ENCODE measurements at places on chromosomes 7 and 10.

DNA sequence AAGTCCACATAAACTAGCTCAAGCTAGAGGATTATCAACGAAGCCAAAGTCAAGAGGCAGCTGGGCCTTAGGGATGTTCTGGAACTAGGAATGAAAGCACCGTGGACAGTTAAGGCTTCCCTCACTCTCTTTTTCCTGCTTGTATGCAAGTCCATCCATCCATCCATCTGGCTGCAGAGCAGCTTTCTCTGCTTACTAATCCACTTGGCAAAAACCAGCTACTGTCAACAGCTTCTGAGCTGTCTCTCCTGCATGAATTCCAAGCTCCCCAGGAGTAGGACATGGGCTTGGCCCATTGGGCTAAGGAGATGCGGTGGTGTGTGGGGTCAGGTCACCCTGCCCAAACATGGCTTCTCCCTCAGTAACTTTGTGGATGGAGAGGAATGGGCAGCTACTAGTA is 66.2 kb downstream of the NAMPT start:
- DNase-seq, result no peak

DNA sequence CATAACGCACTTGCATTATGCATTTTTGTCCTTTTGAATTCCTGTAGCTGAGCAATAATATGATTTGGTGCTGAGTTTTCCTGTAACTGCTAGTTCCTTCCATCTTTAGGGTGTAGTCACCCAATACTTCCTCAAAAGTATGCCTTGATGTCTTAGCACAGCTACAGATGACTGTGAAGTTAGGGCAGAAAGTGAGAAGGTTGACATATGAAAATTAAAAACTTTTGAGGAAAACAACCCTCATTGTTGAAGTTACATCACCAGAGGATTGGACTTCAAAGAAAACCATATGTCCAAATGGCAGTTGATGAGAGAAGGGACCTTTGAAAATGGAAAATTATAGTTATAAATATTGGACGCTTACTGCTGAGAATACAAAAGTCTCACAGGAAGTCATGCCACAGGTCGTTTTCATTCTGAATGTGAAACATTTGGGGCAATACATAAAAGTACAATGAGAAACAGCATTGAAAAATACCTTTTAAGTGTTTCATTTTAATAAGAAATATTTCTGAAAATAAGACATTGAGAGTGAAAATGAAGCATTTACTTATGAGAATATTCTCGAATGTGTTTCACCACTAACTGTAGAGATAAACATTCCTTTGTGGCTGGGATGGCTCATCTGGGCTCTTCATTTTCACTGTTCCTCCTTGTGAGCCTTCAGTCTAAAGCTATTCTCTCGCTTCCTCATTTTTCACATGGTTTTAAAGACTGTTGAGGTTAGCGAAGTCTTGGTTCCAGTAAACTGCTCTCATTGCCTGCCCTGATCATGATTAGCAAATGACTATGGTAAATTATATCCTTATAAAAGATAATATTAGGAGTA is 61.4 kb upstream of the NME8 start:
- DNase-seq, result no peak

DNA sequence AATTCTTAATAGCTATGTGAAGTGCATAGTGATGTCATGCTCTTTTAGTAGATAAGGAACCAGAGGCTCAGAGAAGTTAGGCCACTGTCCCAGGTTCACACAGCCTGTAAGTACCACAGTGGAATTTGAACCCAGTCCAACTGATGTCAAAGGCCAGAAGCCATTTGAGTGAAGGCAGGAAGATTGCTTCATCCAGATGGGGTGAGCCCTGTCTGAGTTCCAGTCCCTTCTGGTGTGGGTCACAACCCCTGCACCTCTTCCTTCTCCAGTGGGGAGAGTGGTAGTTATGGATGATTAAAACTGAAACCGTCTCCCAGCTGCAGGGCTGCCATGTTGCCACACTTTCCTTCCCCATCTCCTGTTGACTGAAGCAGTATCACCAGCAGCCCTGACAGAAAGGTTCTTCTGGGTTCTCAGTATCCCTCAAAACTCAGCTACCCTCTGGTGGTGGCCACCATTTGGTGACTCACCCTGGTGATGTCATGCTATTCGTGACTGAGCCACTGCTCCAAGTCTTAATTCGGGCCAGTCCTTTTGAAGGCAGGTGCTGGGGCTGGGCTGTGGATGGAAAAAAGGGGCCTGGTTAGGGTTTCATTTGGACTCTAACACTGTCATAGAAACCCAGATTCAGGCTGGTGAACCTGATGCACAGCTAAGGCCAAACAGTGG is 1.5 kb upstream of the C10orf95 start:
- DNase-seq, result peak; percentile 69

DNA sequence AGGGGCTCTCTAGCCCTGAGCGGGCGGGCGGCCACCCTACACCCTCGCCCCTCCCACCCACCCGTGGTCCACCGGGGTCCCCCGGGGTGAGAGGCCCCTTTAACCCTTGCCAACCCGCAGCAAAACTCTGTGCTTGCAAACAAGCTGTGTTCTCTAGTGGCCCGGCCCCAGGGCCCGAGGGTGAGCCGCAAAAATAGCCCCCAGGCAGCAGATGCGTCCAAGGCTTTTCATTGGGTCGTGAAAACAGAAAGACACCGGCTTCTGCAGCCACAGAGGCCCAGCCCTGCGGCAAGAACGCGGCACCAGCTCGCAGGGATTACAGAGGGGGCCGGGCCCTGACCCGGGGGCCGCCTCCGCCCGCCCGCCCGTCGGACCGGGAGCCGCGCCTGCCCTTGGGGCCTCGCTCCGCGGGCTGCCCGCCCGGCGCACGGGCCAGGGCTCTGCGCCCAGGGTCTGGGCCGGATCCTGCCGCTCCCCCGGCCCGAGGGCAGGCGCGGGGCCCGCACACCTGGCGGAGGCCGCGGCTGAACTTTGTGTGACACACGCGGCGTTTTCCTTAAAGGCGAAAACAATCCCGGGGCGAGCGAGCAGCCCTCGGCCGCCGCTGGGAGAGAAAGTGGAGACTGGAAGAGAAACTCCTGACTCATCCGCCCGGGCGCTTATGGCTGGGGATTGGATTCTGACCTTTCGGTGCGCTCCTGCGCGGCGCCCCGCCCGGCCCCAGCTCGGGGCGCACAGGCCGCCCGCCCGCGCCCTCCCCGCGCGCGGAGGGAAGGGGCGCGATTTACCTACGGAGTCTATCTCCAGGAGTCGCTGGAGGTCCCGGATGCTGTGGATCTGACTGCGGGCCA is 2.8 kb downstream of the PDGFA start:
- no peak for DNase-seq

DNA sequence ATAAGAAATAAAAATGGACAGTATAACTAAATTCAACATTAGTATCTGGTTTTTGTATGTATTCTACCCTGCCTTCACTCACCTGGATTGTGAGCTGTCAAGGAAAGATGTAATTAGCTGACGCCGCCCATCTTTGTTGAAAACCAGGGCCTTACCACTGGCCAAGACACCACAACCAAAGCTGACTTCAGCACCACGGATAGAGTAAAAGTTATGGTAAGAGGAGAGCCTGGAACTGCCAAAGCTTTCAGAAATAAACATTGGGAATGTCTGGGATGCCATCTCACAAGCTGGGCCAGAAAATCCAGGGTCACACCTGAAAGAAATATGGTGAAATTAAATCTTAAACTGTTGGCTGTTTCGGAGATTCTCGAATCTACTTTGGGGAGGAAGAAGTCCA is 190.1 kb upstream of the SLC26A5 start:
- no peak for DNase-seq

DNA sequence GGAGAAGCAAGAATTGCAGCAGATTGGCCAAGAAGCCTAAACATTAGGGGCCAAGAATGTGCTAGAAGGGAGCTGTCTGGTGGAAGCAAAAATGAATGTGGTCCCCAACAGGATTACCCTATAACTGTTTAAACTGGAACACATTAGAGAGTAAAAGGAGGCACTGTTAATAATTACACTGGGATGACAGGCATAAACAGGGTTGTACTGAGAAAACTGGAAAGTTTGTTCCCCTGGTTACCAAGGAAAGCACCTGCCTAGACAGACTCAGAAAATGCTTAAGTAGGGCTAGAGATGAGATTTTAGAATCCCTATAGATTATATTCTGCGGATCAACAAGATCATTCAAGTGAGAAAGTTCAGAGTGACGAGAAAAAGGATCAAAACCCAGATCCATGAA is 100.8 kb downstream of the CTTNBP2 start:
- no peak for DNase-seq

DNA sequence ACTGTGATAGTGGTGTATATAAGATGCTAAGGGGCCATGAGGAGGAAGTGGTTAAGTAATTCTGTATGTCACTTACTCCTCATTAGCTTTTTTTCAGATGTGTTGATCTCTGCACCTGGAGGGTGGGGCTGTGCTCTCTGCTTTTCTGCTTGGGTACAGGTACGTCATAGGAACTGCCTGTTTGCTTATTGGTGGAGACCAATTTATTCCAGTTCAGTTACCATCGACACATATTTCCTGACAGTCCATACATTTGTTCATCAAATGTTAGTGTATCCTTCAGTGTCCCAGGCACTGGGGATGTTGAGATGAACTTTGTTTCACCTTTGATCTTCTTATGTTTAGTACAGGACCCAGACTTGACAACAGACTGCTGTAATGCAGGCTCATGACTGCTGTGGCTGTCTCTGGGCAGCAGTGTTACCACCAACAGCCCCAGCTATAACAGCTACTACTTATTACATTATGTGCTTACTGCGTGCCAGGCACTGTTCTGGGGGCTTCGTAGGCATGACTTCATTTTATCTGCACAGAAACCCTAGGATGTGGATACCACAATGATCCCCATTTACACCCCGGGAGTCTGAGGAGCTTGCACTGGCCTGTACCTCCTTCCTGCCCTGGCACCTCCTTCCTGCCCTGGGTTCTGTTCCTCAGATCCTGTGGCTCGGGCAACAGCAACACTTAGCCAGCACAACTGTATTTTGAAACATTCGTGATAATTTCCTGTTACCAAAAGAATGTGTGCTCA is 87.4 kb downstream of the BUB3 start:
- DNase-seq, result peak; percentile 27

DNA sequence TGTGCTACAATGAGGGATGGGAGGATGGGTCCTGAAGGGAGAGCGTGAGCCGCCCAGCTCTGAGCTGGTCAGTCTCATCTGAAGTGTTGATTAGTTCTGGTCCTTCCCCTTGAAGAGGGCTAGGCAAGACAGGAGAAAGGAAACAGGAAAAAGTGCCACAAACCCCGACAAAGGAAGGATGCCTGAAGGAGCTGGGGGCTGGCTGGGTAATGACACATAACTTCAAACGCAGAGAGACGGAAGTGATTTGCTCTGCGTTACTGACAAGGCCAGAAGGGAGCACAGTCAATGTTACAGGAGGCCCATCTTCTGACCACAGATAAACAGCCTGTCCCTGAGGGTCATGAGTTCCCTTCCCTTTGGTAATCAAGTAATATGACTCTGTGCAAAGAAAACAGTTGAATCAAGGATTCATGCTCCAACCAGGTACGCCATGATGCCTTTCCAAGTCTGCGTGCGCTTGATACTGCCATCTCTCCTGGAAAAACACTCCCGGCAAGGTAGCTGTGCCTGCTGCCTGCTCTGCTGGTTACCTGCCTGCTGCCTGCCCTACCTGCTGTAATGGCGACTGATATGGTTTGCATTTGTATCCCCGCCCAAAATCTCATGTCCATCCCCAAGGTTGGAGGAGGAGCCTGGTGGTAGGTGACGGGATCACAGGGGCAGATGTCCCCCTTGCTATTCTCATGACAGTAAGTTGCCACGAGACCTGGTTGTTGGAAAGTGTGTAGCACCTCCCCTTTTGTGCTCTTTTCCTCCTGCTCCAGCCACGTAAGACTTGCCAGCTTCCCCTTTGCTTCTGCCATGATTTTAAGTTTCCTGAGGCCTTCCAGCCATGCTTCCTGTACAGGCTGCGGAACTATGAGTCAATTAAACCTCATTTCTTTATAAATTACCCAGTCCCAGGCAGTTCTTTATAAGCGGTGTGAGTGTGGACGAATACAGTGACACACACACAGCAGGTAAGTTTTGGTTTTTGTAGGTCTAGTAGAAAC is 57.9 kb downstream of the GRB10 start:
- no peak for DNase-seq

GRCh38 chr10:35451151-35452016 is 115.1 kb downstream of the CCNY start:
- no peak for DNase-seq

DNA sequence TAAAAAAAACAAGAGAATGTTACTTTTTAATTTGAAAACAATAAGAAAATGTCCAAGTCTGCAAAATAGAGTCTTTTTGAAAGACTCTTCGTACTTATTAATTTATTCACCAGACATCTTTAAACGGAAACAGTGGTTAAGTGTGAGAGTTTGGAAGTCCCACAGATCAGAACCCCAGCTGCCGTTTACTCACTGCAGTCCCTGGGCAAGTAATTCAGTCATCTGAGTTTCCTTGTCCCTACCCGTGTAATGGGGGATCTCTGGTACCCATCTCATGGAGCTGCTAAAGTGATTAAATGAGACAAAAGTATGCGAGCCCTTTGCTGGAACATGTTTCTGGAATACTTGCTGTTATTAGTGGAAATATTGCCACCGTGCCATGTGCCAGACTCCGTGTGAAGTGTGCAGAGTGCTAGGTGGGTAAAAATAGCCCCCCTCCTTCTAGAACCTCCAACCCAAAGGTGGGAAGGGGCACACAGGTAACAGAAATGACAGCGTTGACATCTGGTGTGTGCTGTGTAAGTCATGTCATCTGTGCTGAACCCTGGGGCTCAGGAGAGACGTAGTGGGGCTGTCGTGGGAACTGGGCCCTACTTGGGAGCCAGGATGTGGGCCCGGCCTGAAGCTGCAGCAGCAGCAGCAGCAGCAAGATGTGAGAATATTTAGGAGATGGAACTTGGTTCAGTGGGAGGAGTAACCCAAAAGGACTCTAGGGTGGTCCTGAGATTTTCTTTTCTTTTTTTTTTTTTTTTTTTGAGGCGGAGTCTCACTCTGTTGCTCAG is 140.5 kb downstream of the CUX1 start:
- no peak for DNase-seq

- DNase-seq, result no peak
These were observed 77.3 kb downstream of the CALD1 start for GRCh38 chr7:134856691-134857090.

GRCh38 chr10:75294866-75295701 is 59.3 kb upstream of the COMTD1 start:
- peak; percentile 64 for DNase-seq

- no peak for DNase-seq
These were observed 6.2 kb upstream of the PIK3CG start for GRCh38 chr7:106858618-106859532.

DNA sequence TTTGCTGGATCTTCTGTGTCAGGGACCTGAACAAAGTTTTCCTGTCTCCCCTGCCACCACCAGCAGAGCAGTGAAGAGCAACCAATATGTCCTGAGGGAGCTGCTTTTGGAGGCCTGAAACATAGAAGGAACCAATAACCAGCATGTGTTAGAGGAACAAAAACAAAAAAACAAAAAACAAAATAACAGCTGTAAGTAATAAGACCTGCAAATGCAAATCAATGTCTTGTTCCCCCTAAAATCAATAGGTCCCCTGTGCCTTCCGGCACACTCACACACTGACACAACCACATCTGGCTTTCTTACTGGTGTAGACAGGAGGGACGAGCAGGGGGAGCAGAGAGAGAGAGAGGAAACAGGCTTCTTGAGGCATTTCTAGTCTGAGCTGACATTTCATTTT is 94.1 kb downstream of the NRG3 start:
- no peak for DNase-seq

GRCh38 chr10:128044961-128045832 is 81.0 kb downstream of the MKI67 start:
- DNase-seq, result no peak

All from stimulated activated CD4-positive, alpha-beta T cell treated with anti-CD3 and anti-CD28 coated beads, Interleukin-12 subunit alpha, Interleukin-12 subunit beta, amount 100 ng/mL, for 48 hours (primary cell).